ENCODE measurements at places on chromosomes 7 and 10. TPM values are rescaled to one million over a fixed set of nuclear protein-coding genes. Genes with fewer than 3 reads are reported as not detected.

- no peak for DNase-seq
Measured at GRCh38 chr10:24463611-24464426, 254.9 kb downstream of the KIAA1217 start.

- peak; percentile 53 for DNase-seq
Measured at GRCh38 chr10:576130-576465, 113.4 kb downstream of the DIP2C start.

GRCh38 chr10:119131512-119132240 lies 27.8 kb downstream of the DENND10 start:
- DNase-seq, result no peak

- no peak for DNase-seq
Measured at GRCh38 chr10:314871-315270, 179.6 kb downstream of the ZMYND11 start.

DNA sequence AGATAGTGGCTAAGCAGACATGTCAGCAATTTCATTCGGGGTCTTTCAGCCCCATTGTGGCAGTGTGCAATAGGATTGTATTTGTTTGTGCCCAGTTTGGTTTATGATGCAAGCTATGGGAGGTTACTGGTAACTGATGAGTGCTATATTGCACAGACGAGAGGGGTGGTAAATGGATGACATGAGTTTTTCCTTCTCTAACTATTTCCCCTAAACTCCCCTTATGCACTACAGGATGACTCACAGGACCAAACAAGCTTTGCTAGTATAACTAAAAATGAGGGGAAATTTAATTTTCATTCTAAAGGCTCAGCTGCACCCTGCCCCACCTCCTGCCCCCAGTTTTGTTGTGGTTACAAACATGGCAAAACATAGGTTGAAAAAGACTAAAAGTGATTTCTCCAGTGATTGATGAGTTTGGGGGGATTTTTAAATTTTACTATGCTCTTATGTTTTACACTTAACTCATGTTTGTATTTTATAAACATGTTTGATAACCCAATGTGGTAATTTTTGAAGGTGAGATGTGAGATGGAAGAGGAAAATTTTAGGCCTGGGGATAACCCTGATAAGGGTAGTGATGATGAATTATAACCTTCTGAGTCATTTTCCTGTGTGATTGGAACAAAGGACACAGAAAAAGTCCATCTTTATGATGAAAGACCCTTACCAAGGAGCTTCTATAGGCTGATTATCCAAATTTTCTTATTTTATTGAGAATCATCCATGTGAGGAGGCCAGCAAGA lies 60.8 kb upstream of the NAMPT start:
- DNase-seq, result no peak

GRCh38 chr10:114087655-114088054 lies 44.0 kb downstream of the ADRB1 start:
- DNase-seq, result no peak

DNA sequence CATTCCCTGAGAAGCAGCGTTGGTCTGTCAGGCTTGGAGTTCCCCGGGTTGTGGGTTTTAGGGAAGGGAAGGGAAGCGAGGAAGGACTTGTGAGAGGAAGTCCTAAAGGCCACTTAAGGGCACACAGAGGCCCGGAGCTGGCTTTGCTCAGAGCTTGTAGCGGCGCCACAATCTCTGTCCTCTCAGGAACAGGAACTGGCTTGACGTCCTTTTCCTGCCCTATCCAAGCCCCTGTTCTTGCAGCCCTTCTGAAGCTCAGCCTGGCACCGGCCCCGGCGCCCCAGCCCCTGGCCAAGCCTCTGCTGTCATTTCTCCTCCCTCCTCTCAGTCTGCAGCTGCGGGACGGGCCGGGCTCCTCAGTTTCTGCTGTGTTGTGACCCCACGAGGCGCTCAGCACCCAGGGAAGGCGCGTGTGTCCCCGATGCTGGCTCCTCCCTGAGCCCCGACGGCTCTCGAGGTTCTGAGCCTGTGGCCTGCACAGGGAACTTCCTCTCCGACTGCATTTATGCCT lies at the start of gene GIMAP8:
Gene GIMAP8 (plus strand): TSS at position 140 of the 511 bp plus-strand sequence. CDS start 16,069 bp downstream, outside the sequence.
- DNase-seq, result peak; percentile 85

GRCh38 chr7:2006921-2007381 lies 225.8 kb downstream of the MAD1L1 start:
- peak; percentile 43 for DNase-seq

DNA sequence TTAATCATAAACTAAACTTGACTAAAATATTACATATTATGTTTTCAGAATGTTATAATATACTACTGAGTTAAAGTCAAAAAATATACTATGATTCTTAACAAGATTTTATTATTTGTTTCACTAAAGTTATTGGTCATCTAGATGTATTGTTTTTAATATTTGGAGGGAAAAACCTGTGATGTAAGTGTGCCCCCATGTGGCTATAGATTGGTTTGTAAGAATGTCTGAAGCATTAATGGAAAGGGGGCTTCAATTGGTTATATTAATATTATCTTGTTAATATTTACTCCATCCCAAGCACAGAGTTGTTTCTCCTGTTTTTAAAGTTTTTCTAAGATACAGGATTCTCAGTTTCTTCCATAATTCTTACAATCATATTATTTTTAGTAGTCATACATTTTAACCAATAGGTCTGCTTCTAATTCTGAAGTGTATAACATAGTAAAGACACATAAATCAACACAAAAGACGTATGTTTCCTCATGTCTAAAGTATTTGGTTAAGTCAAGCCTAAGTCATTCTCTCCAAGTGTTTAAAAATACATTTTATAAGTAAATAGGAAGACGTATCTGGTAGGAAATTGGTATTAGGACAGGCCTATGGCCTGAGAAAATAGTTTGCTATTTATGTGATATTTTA lies 58.0 kb downstream of the GNAT3 start:
- no peak for DNase-seq

GRCh38 chr7:108642126-108642525 lies 72.5 kb downstream of the DNAJB9 start:
- no peak for DNase-seq

DNA sequence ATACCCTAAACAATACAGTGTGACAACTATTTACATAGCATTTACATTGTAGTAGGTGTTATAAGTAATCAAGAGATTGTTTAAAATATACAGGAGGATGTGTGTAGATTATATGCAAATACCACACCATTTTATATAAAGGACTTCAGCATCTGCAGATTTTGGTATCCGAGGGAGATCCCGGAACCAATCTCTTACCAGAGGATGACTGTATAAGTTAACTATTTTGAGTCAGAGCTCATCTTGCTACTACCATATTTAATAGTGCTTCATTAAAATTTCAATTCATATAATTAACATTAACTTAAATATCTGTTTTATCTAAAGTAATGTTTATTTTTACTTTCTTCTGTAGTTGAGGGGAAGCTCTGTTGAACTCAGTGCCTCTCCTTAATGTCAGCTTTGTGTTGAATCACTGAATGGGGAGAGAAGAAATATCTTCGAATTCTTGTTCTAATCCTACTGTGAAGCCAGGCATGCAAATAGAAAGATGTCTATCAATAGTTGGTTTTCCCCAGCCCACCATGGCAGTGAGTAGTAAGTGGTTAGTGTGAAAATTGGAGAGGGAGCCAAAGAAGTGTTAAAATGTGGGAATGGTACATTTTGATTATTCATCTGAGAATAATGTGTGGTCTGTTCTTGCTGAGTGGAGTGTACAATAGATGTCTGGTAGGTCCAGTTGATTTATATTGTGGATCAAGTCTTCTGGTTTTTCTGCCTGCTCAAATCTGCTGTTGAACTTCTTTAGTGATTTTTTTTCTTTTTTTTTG lies 90.1 kb upstream of the CYP26C1 start:
- DNase-seq, result no peak

The GRID2IP gene
- not detected for total RNA-seq

The ZNF804B gene
- 0.16 TPM for total RNA-seq

The TWIST1 gene
- total RNA-seq, result 3.2 TPM

The AKR1C4 gene
- not detected for total RNA-seq

The DAGLB gene
- 8.6 TPM for total RNA-seq

The CYP3A4 gene
- total RNA-seq, result 0.34 TPM

The KNDC1 gene
- total RNA-seq, result 0.50 TPM

The CUBN gene
- total RNA-seq, result 0.84 TPM

The HTRA1 gene
- 73.5 TPM for total RNA-seq

Measured in left cardiac atrium (tissue), 4 donors.